ENCODE measurements at places on chromosomes 11 and 22.
A peak's percentile ranks its signal among the peaks of the same experiment; 100 is the strongest.

DNA sequence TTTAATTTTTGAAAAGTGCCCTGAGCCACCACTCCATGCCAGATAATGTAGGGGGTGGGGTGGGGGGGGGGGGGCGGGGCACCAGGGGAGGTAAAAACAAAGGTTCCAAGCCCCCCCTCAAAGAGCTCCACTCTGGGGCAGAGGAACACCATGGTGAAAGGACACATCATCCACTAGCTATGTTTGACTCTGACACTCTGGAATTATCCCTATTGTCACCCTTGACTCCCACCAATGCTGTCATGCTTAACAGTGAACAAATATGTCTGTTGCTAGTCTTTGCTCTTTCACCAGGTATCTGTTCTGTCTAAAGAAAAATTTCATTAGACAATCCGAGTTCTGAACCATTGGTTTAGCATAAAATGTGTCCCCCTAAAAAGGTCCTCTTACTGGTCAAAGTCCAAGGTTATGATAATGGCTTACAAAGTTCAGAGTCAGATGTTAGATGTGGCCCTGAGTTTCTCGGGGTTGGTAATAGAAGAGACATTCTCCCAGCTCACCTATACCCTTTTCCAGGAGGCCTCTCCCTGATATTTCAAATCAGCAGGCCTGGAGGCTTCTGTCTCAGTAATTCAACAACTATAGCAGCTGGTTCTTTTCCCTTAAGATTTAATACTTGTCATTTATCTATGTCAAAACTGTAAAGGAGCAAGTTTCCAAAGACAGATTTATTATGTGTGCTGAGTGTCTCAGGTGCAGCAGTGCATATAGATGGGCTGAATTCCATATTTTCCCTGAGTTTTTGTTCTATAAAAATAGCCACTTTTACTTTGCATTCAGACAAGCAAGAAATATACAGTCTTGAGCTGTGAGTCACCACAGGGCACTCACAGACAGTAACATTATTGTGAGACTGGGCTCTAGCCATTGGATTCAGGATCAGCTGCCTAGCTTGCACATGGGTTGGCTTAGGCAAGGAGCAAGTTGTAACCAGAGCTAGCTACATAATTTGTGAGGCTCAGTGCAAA, 174.1 kb downstream of the CSNK2A3 start:
- H3K27me3 ChIP-seq: no peaks in the 10 kb centered on the region
- no peak overlapping the region for H3K4me3 ChIP-seq
- H3K36me3 ChIP-seq: no peaks in the 10 kb centered on the region
- H3K4me1 ChIP-seq: peaks cover 34% of the 10 kb centered on the region
- DNase-seq: no peak

GRCh38 chr22:40512426-40513136, 123.9 kb downstream of the MRTFA start:
- peak overlapping the region; percentile 86 for H3K27ac ChIP-seq
- H3K4me1 ChIP-seq: peaks cover 67% of the 10 kb centered on the region

GRCh38 chr11:134669796-134670195, 257.8 kb upstream of the B3GAT1 start:
- no peak overlapping the region for H3K27ac ChIP-seq
- H3K4me3 ChIP-seq: no peak overlapping the region
- peaks cover 20% of the 10 kb centered on the region for H3K27me3 ChIP-seq
- DNase-seq: no peak
- no peaks in the 10 kb centered on the region for H3K36me3 ChIP-seq

DNA sequence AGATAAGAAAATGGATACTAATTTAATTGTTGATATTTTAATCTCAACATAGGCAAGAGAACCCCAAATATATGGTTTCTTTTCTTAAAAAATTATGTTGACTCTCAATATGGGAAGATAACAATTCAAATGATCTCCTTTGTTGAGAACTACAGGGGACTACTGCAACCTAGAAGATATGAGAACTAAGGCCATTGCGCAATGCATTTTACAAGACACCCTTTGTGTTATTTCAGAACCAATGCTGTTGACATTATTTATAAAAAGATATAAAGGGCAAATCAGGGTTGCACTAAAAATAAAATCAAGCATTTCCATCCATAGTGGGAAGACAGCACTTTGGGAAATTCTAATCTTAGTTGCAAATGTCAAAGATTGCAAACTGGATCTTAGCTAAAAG, 322.3 kb downstream of the SOX6 start:
- H3K4me1 ChIP-seq: no peaks in the 10 kb centered on the region
- H3K27ac ChIP-seq: no peak overlapping the region
- H3K36me3 ChIP-seq: no peaks in the 10 kb centered on the region
- no peak for DNase-seq
- no peak overlapping the region for H3K4me3 ChIP-seq
- H3K27me3 ChIP-seq: no peaks in the 10 kb centered on the region

GRCh38 chr11:92890846-92891245, 78.6 kb upstream of the MTNR1B start:
- no peaks in the 10 kb centered on the region for H3K27me3 ChIP-seq
- DNase-seq: no peak
- H3K4me1 ChIP-seq: no peaks in the 10 kb centered on the region
- no peak overlapping the region for H3K4me3 ChIP-seq

- H3K27me3 ChIP-seq: no peaks in the 10 kb centered on the region
- peaks cover 29% of the 10 kb centered on the region for H3K4me1 ChIP-seq
- H3K27ac ChIP-seq: peak overlapping the region; percentile 92
- peaks cover 24% of the 10 kb centered on the region for H3K36me3 ChIP-seq
- no peak for DNase-seq
These were observed 59.1 kb downstream of the ST3GAL4 start for GRCh38 chr11:126414615-126415014.
